Esophagus squamous epithelium (tissue), 5 donors: ENCODE measurements at places on chromosomes 3 and 15.

GRCh38 chr3:39408493-39409372 lies 2.2 kb downstream of the RPSA start:
- no peak for DNase-seq

GRCh38 chr3:126970101-126970500 lies 12.8 kb upstream of the PLXNA1 start:
- DNase-seq: no peak

GRCh38 chr3:35789042-35789831 lies 149.9 kb downstream of the ARPP21 start:
- no peak for DNase-seq

DNA sequence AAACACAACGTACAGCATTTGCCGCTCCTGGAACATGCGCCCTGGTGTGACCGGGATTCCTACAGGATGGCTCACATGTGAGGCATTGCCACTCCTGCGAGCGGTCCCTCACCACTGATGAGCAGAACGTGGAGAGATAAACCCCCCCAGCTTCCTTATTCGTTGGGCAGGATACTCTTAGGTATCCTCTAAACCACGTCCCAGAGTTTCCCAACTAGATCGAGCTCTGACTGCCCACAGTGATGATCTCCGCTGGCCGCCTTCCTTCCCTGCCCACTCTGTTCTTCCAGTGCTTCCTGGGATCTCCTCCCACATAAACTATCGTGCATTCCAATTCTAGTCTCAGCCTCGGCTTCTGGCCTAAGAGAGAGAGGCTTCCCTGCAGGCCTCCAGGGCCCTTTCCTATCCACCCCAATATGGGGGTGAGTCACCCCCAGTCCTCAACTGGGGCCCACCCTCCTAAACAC lies 91.8 kb downstream of the TOP2B start:
- DNase-seq: no peak

DNA sequence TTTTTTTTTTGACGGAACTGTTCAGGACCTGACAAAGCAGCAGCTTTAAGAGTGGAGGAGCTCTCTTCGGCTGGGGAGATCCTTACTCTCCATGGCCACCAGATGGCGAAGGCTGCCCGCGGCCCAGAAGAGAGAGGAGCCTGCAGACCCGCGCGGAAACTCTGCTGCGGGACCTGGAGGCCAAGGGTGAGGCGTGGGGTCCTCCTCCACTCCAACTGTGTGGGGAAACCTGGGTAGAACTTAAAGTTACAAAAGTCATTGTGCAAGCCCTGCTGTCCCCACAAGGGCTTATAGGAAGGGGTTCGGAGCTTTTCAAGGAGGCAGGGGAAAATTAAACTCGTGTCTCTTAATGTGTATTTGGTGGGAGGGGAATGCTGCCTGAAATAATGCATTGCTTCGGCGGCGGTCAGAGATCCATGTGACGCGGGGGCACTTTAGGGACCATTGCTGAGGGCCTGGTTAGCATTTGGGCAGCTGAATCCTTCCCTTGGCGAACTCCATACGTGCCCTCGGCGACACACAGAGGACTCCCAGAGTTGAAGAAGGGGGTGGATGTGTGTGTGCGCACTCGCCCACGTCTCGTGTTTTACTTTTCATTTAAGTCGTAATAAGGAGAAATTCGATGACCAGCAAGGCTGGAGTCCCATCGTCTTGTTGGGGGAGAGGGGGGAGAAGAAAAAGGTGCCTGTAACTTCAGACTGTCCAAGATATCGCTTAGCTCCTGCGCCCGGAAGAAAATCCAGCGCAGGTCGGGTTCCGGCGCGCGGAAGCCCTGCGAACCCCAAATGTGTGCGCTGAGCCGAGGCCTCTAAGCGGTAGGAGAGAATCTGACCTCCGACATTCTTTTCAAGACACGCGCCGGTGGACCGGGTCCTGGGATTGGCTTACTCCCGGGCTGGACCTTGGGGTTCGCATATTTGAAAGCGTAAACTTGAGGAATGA lies 9.7 kb downstream of the EOMES start:
- DNase-seq: no peak

- DNase-seq: no peak
These were observed 114.8 kb downstream of the WDR76 start for GRCh38 chr15:43941555-43941954.

DNA sequence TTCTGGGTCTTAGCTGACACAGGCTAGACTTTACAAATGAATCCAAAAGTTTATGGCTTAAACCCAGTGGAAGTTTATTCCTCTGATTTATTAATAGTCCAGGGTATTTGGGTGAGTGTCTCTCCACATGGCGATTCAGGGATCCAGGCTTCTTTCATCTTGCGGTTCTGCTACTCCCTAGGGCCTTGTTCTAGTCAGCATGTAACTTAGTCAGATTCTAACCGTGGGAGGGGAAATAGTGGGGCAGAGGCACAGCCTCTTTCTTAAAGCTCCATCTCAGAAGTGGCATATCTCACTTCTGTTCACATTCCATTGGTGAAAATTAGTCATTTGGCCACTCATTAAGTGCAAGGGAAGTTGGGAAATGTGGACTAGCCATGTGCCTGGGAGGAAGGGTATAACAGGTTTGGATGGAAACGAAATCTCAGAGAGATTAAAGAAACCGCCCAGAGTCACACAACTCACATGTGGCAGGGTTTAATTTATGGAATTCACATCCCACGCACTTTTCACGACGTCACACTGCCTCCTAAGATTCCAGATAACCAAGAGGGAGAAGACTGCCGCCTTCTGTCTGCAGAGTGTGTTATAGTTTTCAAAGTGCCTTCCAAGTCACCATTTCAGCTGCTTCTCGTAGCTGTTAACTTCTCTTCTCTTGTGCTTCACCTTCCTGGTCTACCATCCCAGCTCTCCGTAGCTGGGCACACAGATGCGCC lies 11.4 kb upstream of the RASGRF1 start:
- DNase-seq: no peak

GRCh38 chr3:115961380-115961779 lies 338.1 kb downstream of the GAP43 start:
- DNase-seq: no peak

DNA sequence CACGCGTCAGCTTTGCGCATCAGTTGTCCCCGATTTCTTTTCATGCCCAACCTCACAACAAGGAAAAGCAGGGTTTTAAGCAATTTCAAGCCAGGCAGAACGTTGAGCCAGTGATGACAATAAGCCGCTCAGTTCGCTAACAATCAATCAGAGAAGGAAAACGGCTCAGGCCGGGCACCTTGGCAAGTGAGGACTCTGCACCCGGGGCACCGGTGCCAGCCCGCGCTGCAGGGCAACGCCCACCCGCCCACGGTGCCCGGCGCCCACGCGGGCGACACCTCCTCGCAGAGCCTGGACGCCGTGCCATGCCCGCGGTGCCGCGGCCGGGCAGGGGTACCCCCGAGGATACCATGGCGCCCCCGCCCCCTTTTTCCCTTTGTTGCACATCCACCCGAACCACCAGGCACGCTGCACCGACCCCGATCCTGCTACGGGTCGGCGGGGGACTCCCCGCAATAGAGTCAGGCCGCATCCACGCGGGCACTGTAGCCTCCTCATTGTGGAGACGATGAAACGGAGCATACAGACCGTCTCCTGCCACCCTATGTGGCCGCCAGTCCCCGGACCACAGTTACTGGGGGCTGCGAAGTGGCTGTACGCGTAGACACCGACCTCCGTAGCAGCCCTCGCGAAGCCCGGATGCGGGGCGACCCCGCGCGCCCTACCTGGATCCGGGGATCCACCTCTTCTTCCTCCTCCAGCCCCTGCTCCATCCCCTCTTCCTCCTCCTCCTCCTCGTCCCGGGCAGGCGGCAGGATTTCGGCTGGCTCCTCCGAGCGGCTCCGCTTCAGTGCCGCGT lies 581 bp downstream of the SH3BP5 start:
- no peak for DNase-seq

DNA sequence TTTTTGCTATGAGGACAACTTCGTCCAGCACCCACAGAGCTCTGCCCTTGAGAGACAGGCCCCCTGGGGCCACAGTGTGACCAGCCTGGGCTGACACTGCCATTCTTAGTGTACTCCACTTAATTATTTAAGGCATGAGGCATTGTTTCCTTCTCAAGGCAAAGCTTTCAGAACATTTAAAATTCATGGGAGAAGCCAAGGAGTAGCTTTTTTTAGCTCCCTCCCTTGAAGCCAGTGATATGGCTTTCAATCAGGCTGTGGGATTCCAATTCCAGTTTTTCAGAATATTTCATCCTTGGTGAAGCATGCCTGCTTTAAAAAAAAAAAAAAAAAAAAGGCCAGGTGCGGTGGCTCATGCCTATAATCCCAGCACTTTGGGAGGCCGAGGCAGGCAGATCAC lies 21.3 kb downstream of the HOMER2 start:
- no peak for DNase-seq

- DNase-seq: no peak
These were observed 120.0 kb downstream of the TMCO5A start for GRCh38 chr15:38054488-38054887.

GRCh38 chr3:57221883-57222282 lies 5.6 kb upstream of the APPL1 start:
- DNase-seq: no peak

- DNase-seq: no peak
These were observed 113.6 kb downstream of the SCAPER start for GRCh38 chr15:76791511-76791910.

DNA sequence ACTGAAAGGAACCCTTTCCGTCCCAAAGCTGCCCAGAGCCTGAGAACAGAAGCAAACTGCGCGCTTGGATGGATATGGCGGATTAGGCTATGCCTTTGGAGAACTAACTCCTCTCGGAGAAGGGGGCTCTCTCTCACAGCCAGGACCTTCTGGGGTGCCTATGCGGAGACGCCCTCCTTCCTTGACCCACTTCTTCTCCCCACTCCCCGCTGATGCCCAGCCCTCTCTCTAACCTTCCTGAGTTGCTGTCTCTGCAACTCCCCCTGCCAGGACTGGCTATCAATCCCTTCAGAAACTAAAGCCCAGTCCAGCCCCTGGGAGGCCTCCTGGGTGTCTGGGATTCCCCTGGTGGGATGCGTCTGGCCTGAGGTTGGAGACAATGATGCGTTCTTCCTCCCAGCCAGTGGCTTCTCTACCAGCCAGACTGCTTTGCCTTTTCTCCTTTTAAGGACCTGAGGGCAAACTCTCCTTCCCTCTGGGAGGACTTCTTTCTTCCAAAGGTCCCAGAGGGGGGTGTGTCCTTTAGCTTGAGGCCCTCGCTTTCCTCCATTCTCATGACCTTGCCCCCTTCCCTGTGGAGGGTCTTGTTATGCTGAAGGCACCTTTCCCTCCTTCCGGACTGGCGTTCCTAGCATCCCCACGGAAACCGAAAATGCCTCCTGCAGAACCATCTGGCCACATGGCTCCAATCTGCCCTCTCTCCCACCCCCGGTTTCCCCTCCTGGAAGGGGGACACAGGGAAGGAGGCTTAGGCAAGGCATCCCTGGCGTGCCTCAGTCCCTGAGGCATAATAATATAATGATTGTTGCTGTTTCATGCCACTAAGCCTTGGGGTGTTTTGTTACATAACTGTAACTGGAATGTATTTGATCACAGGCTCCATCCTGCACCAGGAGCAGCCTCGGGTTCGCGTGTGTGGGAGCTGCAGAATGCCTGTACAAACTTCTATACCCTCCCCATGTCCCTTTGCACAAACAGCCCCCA lies 63.4 kb upstream of the C15orf39 start:
- no peak for DNase-seq

DNA sequence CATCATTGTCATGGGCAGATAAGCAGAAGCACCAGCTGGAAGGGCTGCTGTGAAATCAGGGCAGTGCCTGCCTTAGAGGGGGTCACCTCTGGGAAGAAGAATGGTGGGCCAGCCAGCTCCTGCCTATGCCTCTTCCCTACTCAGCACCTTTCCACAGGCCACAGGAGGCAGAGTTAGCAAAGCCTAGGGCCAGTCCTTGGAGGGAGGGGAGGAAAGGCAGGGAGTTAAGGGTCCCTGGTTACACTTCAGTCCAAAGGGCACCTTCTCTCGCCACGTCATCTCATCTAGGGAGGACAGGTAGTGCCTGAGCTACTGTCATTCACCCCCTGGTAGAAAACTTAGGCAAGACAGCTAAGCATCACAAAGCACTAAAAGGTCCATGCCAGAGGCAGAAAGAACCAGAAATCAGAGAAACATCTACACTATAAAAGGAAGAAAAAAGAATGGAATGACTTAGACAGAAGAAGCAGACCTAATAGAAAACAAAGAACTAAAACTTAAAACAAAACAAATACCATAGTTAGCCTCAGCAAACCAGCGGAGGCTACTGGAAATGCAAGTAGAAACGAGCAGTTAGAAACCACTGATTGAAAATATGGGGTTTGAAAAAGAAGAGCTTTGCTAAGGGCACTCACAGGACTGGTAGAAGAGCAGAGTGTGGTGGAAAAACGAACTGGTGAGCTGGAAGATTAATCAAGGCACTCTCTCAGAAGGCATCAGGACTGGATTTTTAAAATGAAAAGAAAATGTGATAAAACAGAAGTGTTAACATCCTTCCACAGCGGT lies 84.2 kb downstream of the OSBPL10 start:
- DNase-seq: no peak

- no peak for DNase-seq
These were observed 6.5 kb downstream of the PRICKLE2 start for GRCh38 chr3:64218746-64219145.

DNA sequence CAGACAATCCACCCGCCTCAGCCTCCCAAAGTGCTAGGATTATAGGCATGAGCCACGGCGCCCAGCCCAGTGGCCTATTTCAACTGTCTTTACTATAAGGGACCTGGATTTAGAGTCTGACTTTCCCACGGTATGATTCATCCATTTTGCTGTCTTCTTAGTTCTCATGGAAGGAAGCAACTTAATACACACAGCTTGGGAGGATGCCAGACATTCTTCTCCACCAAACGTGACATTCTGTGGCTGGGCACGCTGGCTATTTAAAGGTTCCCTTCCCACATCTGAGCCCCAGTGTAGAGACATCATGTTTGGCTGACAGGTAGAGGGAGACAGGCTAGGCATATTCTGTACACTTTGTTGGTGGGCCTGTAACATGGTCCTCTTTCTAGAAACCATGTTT lies 26.2 kb downstream of the FAM43A start:
- DNase-seq: no peak

DNA sequence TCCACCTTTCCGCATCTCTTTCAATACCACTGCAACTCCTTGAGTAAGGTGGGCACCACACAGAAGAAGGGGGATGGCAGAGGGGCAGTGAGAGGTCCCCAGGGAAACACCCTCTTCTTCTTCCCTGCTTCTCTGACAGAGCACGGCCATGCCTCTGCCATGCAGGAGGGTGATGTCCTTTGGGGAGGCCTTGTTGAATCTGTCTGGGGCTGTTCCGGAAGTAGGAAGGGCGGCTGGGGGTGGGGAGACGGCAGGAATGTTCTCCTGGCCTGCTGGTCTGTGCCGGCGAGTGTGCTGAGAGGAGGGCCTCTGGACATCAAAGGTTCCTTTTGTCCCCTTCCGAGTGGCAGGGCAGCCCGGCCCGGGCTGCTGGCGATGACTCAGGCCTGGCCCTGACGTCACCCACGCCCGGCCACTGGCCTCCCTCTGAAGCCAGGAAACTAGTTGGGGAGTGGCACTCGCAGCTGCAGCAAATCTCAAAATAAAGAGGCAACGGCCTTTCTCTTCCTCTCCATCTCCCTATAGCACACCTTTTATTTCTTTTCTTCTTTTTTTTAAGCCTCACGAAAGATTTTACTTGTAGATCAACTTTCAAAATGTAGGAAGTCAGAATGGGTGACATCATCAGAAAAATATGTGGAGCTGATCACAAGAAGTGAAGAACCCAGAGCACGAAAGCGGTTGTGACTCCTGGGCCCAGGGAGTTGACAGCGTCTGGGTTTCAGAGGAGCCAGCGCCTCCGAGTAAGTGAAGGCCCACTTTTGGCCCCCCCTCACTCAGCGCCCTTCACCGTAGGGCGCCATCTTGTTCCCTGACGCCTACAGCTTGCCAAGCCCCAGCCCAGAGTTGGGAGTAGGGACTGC lies at the start of gene ZBTB38:
TSS of gene ZBTB38 (plus strand) at position 443 of the 863 bp plus-strand sequence. CDS start 73,885 bp downstream, outside the sequence.
- peak; percentile 20 for DNase-seq

- DNase-seq: no peak
These were observed 646 bp downstream of the HRH1 start for GRCh38 chr3:11154953-11155325.
